ENCODE measurements at places on chromosomes 1 and 21.

DNA sequence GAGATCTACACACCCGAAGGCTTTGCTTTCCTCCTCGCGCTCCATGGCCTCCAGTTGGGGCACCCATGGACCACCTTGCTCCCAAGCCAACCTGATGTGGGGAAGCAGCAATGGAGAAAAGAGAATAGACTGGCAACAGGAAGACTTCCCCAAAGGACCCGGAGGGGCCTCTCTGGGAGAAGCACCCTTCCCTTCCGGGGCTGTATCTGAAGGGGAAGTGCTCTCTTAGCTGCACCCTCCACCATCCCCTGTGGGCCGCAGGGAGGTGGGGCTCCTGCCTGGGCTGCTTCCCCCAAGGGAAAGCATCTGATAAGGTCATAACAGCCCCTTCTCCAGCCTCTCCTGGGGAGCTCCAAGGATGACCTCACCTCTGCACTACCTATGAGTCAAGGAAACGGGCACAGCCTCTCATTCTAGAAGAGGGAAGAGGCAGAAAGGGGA lies 100.2 kb downstream of the RIPK4 start:
- DNase-seq, result no peak

GRCh38 chr1:30728340-30728739 lies 5.0 kb upstream of the MATN1 start:
- DNase-seq, result no peak

- no peak for DNase-seq
Measured at GRCh38 chr1:154329152-154329521, 3.8 kb downstream of the ATP8B2 start.

DNA sequence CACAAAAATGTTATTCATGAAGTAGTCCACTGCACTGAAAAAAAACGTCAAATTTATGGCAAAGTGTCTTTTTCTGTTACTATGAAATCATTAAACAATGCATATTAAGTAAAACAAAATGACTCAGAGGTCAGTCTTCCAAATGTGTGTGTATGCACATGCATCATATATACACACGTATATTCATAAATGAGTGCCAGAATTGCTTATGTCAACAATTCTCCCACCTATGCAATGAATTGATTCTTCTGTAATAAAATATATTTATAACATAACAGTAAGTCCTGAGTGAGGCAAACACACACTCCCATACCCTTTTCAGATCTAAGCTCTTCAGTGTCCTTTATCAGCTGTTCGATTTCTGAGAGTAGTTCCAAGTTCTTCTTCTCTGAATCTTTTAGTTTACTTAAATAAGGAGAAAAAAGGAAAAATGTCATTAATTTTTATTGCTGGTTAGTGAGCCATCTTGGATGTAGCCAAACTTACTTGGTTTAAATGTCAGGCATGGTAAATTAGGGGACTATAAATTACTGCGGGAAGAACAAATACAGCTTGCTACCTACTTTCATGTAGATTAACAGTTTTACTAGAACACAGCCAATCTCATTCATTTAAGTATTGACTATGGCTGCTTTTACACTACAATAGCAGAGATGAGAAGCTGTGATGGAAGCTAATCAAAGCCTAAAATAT lies 131.9 kb downstream of the COQ8A start:
- no peak for DNase-seq

GRCh38 chr1:6519935-6520671 lies 28.6 kb upstream of the PLEKHG5 start:
- DNase-seq, result no peak

GRCh38 chr1:83606416-83606955 lies 392.4 kb downstream of the TTLL7 start:
- no peak for DNase-seq

- no peak for DNase-seq
Measured at GRCh38 chr1:6906783-6907182, 121.5 kb downstream of the CAMTA1 start.

GRCh38 chr21:36156815-36157670 lies at the start of gene DOP1B:
TSS of gene DOP1B (plus strand) at chr21:36156824. CDS start at chr21:36164734, 7,910 bp downstream.
- peak; percentile 51 for DNase-seq

GRCh38 chr1:90502696-90503095 lies 214.4 kb downstream of the BARHL2 start:
- no peak for DNase-seq

DNA sequence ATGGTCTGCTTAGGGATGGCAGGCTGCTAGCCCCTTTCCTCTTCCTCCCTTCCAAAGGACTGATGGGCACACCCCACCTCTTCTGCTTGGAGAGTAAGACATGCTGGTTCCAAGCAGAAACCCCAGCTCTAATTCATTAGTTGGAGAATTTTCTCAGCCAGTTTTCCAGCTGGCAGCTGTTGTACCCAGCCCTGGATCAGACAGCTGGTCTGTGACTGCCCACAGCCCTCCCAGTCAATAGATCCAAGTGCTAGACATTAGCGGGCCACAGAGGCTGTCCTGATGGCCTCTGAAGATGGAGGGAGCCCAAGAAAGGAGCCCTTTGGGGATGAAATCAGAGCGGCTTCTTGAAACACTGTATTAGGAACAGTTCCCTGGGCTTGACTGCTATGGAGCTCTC lies 35.8 kb downstream of the ACOT11 start:
- DNase-seq, result no peak

- DNase-seq, result peak; percentile 6
Measured at GRCh38 chr21:25790122-25790877, 55.5 kb downstream of the GABPA start.

DNA sequence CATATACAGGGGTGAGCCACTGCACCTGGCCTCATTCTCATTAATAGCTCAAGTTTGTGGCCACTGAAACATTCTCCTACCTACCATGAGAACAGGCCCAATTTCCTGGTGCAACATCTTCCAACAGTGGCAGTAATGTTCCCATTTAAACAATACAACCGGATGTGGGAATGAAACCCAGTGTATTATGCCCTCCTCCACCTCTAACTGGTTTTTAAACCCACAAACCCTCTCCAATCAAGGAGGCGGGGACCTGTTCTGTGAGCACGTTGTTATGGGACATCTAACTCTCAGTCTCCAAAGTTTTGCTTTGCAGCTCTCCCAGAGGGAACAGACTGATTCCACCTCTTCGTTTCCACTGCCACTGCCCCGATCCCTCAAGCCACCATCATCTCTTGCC lies 2.6 kb downstream of the CTNNBIP1 start:
- DNase-seq, result no peak

GRCh38 chr1:4935807-4936206 lies 281.4 kb downstream of the AJAP1 start:
- DNase-seq, result no peak

DNA sequence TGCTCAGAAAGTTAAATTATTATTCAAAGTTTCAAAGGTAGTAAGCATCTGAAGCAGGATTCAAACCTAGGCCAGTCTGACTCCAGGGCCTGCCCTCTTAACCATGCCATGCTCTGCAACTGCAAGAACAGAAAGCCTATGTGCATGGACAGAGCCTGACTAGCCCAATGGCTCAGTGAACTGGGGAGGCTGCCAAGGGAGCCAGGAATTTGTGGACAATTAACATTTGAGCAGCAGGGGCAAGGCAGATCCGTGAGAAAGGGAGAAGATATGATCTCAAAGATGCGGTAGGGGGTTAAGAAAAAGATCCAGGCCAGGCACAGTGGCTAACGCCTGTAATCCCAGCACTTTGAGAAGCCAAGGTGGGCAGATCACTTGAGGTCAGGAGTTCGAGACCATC lies 6.5 kb upstream of the ATP1A4 start:
- DNase-seq, result no peak

DNA sequence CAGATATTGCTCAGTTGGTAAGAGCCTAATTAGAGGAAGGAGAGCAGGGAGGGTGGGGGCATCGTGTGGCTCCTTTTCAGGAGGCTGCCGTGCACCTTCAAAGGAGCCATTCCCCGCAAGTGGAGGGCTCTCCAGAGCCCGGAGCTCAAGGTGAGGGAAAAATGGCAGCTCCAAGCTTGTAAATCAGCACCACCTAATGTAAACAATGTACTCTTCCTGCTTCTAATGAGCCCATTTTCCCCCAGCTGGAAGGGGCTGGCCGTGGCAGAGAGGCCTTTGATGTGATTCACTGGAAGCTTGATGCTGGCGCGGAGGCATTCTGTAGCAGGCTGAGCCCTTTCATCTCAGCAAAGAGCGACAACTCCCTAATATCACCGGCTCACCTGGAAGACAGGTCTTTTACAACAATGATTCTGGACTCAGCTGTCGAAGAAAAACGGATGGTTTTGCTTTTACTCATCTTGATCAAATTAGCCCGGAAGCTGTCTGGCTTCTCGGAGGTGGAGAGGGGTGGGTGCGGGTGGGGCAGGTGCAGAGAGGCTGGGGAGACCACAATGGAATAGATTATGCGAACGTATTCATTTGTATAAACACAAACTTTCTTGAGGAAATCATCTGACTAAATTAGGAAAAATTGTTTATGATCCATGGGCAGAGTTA lies 112.5 kb downstream of the RRAGC start:
- no peak for DNase-seq

- peak; percentile 46 for DNase-seq
Measured at GRCh38 chr1:8947127-8947691, 1.5 kb downstream of the CA6 start.

DNA sequence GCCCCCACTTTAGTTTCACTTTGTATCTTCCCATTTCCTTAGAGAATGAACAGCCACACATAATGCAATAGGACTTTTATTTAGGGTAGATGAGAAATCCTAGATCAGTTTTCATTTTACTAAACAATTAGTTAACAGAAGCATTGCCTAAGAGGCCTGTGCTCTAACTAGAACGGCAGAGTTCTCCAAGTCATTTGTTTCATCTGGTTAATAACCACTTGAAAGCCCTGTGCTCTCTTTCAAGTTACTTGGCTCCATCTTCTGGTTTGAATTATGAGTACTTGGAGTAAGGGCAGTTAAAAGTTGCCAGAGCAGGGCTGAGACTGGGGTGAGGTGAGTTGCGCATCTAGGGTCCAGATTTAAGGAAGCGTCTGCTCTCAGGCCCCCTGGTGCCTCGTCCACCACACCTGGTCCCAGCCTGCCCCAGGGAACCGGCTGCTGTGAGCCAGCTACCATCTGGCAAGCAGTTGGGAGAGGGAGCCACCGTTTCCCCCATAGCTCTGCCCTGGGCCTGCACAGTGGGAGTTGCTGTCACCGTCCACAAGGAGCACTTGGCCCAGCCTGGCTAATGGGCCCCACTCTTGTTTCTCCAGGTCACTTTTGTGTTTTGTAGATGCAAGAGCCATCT lies 18.1 kb upstream of the SLC44A3 start:
- DNase-seq, result no peak

DNA sequence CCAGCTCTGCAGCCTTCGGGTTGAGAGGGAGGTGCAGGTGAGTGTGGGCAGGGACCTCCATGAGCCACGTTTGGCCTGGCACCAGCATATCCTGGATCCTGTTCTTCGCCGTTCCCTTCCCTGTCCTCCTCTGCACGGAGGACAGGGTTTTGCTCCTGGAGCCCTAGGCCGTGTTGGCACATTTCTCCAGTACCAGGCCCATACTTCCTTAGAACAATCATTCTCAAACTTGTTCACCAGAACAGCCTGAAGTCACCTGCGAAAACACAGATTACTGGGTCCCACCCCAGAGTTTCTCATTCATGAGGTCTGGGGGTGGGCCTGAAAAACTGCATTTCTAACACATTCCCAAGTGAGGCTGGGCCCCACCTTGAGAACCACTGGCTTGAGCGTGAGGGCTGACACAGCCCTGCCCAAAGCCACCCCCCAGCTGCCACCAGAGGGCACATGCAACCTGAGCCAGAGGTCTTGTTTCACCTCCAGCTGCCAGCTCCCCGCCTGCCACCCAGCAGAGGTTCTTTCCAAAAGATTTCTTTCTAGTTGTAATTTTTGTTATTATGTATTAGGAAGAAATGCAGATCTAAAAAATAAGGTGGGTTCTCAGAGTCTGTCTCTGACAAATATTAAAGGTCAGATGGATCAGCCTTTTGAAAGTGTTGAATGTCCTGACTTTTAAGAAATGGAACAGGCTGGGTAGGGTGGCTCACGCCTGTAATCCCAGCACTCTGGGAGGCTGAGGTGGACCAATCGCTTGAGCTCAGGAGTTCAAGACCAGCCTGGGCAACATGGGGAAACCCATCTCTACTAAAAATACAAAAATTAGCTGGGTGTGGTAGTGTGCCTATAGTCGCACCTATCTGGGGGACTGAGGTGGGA lies 39.6 kb upstream of the LDLRAP1 start:
- peak; percentile 85 for DNase-seq

- DNase-seq, result no peak
Measured at GRCh38 chr1:221925947-221926346, 184.1 kb upstream of the DUSP10 start.

- no peak for DNase-seq
Measured at GRCh38 chr1:71157151-71157550, 76.3 kb upstream of the ZRANB2 start.

- DNase-seq, result no peak
Measured at GRCh38 chr1:8144323-8144722, 118.2 kb upstream of the ERRFI1 start.

DNA sequence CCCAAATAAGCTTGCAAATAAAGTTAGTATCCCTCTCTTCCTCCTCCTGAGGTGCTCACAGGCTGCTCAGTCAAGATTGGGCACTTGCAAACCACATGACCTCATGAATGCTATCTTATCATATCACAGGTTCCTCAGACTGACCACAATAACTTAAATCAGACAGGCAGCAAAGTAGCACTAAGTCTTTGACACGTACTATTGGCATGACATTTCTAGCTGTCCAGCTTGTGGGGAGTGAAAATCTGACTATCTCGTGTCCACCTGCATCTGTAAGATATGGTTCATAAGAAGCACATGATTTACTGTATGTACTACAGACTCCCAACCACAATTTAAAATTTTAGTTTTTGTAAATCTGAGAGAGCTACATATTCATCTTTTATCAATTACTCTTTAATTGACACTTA lies 58.0 kb upstream of the GFI1 start:
- no peak for DNase-seq

GRCh38 chr1:54335755-54336108 lies 70.5 kb downstream of the SSBP3 start:
- no peak for DNase-seq

GRCh38 chr1:89927049-89927448 lies 67.9 kb upstream of the ZNF326 start:
- no peak for DNase-seq

DNA sequence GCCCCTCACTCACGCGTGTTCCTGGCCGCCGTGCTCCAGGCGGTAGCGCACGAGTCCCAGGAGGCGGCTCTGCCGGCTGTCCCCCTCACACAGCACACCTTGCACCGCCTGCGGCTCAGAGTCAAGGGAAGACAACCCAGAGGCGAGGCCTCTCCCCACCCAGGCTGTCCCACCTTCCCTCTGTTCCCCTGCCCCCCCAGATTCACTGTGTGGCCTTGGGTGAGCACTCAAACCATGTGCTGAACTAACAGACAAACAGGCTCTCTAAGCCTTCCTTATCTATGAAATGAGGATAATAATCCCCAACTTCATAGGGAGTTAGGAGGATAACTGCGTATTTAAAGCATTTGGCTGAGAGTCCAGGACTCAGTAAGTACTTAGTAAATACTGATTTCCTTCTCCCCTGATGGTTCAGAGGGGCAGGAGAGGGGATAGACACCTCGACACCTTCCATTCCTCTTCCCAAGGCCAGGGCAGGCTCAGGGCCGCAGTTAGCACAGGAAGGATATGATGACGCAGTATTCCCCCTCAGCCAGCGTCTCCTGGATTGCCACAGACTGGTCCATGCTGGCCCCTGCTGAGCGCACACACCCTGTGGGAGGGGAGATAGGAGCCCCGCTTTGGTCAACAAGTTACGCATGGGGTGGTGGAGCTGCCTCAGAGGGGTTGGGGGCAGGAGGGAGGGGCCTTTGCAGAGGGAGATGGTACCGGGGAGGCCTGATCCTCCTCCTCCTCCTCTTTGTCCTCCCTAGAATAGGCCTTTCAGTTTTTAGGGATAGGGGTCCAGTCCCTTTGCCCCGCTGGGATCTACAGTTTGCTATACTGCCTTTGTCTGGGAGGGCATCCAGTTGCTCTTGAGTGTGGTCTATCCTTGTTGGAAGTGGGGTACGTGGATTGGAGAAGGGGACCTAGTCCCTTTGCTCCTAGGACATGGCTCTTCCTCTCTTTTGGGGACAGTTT lies 830 bp downstream of the INPP5B start:
- DNase-seq, result no peak
